ENCODE measurements at places on chromosomes 12 and 14.

DNA sequence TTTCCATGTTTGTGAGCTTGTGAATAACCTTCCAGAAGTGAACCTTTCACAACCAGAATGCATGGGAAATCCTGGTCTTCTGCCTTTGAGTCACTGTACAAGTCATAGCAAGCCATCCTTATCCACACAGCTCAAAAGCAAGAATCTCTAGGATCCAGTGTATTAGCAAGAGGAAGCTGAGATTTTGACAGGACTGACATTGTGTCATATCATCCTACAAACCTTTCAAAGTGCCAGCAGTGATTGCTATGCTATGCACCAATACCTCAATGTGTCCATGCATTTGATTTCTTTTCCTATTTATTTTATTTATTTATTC lies 13.5 kb upstream of the NRDE2 start:
- no peak for DNase-seq

- no peak for DNase-seq
Measured at GRCh38 chr12:99800605-99801004, 153.1 kb downstream of the GARIN6 start.

- DNase-seq: peak; percentile 58
Measured at GRCh38 chr12:94244165-94245133, 96.1 kb downstream of the PLXNC1 start.

GRCh38 chr12:12812174-12812573 lies 972 bp upstream of the DDX47 start:
- no peak for DNase-seq

DNA sequence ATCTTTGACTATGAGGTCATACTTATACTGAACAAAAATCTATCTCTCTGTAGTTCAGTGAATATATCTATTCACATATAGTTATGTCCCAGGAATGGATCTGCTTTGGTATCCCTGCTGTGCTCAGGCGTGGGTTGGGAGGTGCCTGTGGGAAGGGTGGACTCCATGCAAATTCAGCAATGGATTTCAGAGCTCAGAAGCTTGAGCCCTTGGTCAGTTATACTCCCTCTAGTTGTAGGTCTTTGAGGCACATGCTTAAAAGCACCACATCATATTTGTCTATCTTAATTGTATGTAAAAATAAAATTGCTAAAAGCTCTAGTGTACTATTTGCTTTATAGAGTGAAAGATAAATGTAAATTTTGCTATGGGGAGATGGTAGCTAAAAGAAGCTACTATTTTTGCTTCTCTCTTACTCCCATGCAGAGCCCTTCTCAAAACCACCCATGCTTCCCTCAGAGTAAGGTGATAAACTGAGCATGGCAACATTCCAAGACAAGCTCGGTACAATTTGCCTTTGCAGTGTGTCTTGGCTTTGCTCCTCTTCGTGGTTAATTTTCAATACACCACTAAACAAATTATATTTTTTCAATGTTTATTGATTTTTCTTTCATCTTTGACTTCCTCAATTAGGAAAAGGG lies 54.9 kb downstream of the SLC16A7 start:
- DNase-seq: no peak
